ENCODE measurements at places on chromosomes 6 and 20.

DNA sequence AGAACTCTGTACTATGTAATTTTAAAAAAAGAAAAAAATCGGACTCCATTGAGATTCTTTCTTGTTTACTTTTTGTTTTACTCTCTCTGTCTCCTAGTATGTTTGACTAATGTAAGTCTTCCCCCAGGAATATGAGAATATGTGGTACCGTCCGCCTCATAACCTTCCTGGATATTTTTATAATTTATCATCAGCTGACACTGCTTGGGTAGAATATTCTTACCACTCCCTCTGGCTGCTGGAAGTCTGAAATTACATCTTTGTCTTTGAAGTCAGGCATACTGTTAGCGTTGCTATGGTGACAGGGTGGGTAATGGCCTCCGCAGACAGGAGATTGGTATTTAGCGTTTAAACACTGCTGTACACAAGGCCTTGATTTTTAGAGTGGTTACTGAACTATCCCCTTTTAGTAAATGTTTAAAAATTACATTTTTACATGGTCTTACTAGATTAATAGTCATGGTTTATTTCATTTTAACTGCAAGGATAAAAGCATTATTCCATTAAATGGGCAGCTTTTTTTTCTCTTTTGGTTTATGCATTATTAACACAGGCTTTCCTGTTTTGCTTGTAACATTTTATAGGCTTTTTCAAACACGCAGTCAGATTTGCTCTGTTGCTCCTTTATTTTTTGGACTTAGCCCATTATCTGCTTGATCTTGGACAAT is 176.4 kb downstream of the ARID1B start:
- no peak for DNase-seq

- DNase-seq: no peak
Measured at GRCh38 chr20:14832630-14833029, 495.2 kb upstream of the FLRT3 start.

GRCh38 chr6:9523462-9523861 is 891.4 kb downstream of the TFAP2A start:
- no peak for DNase-seq

DNA sequence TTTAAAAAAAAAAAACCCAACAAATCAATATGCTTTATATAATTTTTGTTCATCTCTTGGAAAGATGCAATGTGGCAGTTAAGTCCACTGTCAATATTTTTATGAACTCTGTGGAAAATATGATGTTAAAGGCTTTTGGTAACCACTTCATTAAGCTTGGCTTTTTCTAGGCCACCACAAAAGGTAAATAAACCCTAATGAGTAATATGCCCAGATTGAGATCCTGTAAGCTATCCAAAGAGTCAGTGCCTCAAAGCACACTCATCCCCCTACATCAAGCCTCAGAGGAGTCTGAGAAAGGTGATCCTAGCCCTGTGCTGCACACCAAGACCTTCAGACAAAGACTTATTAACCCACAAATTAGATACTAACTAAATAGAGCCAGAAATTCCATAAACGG is 121.1 kb downstream of the CDC5L start:
- no peak for DNase-seq

DNA sequence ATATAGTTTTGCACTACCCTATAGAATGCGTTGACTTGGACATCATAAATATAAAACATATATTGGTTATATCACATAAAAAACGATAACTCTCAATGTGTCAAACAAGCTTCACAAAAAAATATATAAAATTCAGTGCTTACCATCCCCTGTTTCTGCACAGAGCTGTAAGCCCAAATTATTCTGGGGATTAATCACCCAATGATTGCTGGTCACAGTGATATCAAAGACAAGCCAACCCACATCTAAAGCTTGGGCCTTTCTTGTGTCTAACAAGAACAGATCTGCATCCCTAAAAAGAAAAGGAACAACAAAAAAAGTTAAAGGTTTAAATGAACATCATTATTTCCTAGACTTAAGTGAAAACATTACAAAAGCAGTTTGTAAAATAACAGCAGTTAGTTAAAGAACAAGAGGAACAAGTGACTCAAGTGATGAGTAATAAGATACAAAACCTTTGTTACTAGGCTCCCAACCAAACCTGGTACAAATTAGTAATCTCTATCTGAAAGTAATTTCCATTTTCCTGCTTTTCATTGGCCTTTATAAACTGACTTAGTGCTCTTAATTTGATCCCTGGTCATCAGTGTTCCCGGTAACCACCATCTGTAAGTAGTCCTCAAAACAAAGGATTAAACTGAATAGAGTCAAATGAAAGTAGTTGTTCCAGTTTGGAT is 81.1 kb downstream of the BMP5 start:
- no peak for DNase-seq

DNA sequence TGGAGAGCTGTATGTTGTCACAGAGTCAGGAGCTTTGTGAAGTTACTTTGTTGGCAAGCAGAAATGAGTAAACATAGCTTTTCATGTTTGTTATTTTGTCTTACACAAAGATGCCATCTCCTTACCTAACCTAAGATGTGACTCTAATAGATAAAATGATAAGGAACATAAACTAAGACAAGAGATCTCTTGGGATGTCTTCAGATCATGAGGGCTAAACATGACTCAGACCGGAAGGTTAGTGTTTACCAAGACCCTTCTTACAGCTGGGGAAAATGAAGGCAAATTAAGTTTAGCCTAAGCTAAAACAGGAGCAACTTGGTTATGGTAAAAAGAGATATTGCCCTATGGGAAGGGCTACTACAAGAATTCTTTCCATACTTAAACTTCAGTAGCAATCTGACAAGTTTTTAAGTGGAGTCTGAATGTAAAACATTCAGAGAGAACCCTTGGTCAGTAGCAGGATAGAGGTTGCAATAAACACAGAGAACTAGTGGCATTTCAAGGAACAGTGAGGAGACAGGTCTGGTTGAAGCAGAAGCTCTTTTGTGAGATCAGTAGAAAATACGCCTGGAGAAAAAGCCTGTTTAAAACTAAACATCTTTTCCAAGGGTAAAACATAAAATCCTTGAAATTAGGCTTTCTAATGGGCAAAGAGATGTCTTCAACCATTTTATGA is 29.9 kb downstream of the SGK1 start:
- no peak for DNase-seq

DNA sequence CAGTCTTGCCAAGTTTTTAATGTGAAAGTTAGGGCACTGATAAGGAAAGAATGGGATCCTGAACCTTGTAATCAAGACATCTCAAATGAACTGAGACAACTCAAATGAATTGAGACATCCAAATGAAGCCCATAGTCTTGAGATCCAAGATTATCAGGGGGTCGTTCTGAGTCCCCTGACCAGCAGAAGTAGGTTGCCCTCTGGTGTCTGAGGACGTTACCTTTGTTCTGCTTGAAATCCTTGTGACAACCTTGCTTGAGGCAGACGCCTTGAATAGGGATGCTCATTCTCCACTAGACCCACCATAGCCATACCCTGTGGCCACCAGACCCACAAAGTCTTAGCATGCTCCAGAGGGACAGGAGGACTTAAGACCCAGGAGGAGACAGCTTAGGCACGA is 37.7 kb downstream of the ZBTB9 start:
- no peak for DNase-seq

DNA sequence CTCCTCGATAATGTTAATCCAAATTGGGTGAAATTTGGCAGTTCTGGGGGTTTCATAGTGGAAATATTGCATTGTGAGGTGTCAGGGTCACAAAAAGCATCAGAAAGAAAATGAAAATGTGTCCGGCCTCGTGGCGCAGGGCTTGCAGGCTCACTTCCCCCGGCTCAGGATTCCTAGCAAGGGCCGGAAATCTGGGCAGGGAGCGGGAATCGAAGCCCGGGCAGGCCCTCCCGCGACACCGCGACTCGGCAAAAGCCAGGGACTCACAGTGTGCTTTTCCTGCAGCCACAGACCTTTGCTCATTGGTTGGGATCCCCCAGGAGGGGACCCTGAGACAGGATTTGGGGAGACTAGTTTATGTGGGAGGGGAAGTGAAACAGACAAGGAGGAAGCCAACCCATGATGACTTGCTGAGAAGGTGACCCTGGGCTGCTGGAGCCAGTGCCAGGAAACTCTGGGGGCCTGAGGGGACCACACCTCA is 847 bp upstream of the CD93 start:
- no peak for DNase-seq

- peak; percentile 4 for DNase-seq
Measured at GRCh38 chr6:35474131-35474941, 6.1 kb downstream of the RPL10A start.

DNA sequence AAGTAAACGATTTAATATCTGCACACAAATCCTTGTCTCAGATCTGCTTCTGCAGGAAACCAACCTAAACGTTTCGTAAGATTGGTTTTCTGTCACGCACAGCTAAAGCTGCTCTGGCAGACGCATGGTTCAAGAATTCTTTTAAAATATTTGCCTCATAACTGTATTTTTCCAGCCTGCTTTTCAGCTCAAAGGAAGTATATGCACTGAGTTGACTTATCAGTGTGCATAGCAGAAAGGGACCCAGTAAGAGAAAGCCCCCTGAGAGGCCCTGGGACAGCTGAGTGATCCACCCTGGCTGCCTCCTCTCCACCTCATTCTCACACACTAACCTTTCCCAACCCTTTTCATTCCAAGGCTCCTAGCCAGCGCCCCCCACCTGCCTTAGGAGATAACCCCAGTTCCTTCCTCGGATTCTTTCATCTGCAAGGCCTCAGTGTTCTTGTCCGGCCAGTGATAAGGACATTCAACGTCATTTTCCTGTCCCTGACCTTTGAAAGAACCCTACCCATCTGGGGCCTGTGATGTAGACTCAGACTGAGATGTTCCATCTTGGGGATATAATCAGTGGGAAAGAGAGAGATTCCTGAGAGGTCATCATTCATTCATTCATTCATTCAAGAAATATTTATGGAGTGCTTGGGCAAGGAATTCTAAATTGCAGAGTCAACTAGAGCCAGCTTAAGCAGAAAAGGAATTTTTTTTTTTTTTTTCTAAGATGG is 22.4 kb upstream of the SLC9A8 start:
- no peak for DNase-seq

- DNase-seq: no peak
Measured at GRCh38 chr20:7291946-7292345, 524.5 kb downstream of the BMP2 start.

DNA sequence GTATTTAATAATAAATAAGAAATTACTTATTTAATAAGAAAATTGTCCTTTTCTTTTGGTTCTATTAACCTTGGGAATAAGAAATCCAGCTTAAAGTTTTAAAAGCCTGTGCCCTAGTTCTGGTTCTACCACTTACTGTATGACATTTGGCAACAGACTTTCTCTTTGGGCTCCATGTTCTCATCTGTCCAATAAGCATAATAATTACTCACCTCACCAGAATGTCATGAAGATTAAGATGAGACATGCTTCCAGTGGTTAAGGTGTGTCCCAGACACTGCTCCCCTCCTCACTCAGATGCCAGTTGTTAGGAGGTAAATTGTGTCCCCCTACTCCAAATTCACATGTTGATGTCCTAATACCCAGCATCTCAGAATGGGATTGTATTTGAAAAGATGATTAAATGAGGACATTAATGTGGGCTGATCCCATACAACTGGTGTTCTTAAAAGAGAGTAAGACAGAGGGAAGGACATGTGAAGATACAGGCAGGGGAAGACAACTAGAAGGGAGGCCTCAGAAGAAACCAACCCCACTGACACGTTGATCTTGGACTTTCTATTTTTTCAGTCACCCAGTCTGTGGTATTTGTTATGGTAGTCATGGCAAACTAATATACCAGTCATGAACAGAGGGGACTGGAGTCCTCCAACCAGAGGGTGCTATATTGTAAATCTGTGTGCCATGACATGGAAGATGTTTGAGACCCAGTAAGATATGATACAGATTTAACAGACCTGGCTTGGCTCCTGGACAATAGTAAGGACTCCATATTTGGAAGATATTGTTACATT is 6.4 kb upstream of the MICAL1 start:
- no peak for DNase-seq

- DNase-seq: no peak
Measured at GRCh38 chr20:15613530-15613929, 959.7 kb downstream of the KIF16B start.

GRCh38 chr6:140669321-140669720 is 1294.9 kb upstream of the CITED2 start:
- DNase-seq: no peak

DNA sequence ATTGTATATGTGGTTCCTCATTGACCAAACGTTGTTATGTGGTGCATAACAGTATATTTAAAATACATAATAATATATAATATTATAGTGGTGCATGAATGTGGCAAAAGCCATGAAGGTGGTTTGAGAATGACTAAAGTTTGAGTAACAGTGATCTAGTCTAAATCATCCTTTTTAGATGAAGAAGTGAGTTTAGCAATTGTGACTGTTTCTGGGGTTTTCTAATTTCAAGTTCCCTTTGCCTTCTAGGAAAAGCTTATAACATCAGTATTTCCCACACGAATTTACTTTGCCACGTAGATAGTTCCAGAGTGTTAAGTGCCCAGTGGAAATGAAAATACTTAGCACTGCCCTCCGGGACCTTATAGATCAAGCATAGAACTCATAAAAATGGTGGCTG is 40.9 kb downstream of the ARFGEF2 start:
- no peak for DNase-seq
